ENCODE measurements at places on chromosomes 2 and 18.

DNA sequence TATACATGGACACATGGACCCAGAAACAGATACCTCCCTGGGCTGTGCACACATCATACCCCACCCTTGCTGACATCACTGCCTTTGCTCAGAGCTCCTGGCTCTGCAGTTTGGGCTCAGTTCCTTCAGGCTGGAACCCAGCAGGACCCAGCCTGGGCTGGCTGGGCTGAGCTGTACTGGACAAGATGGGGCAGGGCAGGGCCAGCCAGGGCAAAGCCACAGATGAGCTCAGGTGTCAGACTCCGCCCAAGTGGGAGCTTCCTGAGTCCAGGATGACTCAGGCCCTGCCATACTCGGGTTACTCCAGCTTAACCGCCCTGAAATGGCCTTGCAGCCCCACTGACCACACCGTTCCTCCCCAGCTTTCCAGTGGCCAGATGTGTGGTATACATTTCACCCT, 284.9 kb downstream of the OSR1 start:
- no peak for DNase-seq

GRCh38 chr2:98565941-98566340, 42.4 kb downstream of the COA5 start:
- DNase-seq = no peak

- no peak for DNase-seq
Measured at GRCh38 chr18:23207191-23207955, 72.1 kb downstream of the CABLES1 start.

DNA sequence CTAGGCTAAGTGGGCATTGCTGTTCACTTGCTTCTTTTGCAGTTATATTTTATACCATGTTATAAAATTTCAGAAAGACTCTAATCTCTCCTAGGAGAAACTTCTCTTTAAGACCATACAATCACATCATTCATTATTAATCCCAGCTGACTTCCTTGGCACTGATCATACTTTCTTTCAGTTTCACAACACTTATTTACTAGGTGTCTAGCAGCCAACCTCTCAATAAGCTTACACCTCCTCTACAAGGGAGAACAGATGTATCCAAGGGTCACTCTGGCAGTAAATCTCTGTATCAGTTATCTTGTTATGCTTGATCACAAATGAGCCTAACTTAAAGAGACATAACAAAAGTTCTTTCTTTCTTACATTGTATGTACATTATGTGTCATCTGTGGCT, 69.8 kb upstream of the EPB41L5 start:
- DNase-seq = no peak

DNA sequence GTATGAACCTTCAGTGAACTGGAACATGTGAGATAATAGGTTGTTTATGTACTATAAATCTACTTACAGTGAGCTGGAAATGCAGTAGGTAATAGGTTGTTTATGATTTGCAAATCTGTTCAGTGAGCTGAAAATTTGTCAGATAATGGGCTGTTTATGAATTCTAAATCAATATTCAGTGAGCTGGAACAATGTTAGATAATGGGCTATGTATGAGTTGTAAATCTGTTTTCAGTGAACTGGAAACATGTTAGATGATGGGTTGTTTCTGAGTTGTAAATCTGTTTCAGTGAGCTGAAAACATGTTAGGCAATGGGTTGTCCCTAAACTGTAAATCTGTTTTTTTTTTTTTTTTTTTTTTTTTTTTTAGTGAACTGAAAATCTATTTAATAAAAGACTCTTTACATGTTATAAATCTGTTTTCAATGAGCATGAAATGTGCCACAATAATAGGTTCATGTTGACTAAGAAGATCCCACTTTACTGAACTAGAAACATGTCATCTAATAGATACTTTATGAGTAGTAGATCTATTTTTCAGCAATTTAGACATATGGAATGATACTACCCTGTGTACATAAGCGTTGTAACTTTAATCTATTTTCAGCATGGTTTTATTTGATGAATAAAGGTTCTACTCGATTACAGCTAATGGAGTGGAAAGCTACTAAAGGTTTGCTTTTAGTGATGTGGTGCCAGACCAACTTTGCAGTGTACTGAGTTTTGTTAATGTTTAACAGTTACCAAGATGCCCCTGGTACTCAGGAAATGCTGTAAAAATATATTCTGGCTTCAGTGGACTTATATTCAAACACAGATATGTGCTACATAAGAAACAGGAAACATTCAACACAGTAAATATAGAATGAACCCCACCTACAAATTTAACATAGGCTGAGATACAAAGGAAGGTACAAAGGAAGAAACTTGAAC, 1471.8 kb downstream of the LRP1B start:
- no peak for DNase-seq

DNA sequence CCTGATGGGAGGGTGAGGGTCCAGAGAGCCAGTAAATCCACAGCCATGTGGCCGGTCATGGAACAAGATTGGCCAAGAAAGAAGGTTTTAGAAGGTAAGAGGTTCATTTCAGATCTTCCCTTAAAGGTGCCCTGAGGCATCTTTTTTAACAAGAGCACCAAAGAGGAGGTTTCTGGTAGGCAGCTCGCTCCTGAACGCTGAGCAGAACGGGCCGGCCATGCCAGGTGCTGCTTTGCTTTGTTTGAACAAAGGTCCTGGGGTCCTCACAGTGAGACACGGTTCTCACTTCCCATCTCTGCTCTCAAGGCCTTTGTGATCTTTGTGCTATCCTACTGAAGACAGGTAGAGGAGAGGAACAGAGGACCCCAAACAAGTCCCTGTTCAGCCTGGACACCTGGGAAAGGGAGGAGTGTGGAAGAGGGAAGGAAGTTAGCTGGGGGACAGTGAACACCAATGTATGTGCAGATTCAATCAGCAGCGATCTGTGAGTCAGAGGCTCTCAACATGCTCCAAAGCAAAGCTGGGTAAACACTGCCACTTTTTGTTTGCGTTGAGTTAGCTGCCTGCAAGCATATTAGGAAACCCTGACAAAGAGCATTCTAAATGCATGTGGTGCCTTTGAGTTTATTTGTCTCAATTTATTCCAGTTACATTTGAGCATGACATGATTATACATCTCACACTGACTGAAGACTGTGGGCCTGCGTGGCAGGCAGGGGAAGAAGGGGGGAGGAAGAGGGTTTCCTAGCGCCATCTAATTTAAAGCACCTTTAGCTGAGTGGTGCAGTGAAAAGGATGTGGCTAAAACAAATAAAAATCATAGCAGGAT, 102.4 kb downstream of the ASB1 start:
- peak; percentile 37 for DNase-seq

DNA sequence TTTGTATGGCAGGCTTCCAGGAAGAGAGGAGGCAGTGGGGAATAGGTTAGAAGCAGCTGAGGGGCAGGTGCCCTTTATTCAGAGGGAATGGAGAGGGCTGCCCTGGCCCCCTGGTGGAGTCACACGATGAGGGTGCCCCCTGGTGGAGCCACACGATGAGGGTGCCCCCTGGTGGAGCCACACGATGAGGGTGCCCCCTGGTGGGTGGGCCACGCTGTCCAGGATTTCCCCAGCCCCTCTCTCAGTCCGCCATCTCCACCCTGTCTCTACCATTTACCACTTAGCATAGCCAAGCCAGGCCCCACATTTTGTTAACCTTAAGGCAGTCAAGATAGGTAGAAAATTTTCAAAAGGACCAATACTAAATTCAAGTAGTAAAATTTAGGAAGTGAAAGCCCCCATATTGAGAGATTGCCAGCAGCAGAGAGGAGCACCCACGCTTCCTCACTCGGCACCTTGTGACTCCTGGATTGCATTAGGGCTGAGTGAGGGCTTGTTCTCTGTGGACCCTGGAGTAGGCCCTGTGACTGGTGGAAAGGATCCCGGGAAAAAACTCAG, 10.4 kb upstream of the FAM228A start:
- peak; percentile 83 for DNase-seq

GRCh38 chr2:147076634-147077033, 768.2 kb upstream of the ACVR2A start:
- DNase-seq = no peak

DNA sequence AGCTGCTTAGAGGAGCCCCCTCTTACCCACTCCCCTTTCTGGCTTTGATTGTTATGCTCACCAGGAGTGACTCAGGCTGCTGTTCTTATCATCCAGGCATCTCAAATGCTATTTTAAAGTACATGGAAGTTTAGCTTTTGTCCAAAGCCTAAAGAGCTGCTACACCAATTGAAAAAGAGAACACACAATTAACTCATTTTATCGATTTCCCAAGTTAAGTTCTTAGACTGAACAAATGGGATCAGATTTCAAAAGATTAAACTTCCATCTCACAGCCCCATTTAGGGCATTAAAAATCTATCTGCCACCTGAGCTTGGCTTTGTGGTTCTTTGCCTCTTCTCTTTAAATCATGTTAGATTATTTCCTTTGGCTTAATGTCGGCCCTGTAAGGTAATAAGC, 81.2 kb downstream of the MYO5B start:
- DNase-seq = no peak

DNA sequence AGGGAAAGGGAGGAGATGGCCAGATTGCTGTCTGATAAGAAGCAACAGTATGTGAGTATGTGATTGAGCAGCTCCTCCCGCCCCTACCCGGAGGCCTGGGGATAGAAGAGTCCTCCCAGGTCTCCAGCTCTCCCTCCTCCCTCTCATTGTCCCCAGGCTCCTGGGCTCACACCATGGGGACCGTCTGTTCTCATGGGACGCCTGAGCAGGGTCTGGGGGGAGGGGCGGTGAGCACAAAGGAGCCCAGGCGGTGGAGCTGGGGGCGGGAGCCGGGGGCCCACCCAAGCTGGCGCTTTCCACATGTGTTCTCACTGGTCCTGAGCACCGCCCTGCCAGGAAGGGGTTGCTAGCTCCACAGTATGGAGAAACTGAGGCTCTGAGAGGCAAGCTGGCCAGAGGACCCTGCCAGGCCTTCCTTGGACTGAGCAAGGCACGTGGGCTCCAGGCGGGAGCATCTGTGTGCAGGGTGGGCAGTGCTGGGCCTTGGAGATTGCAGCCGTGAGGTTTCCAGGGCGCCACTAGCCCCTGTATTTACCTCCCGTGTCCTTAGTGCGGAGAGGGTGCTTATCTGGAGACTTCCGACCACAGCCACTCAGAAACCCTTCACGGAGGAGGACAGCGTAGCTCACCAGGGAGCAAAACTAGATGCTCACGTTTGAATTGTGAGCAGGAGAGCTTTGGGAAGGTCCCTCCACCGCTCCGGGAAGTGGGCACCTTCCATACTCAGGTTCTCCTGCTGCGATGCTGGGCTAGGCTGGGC, 37.4 kb downstream of the PDIA6 start:
- no peak for DNase-seq

DNA sequence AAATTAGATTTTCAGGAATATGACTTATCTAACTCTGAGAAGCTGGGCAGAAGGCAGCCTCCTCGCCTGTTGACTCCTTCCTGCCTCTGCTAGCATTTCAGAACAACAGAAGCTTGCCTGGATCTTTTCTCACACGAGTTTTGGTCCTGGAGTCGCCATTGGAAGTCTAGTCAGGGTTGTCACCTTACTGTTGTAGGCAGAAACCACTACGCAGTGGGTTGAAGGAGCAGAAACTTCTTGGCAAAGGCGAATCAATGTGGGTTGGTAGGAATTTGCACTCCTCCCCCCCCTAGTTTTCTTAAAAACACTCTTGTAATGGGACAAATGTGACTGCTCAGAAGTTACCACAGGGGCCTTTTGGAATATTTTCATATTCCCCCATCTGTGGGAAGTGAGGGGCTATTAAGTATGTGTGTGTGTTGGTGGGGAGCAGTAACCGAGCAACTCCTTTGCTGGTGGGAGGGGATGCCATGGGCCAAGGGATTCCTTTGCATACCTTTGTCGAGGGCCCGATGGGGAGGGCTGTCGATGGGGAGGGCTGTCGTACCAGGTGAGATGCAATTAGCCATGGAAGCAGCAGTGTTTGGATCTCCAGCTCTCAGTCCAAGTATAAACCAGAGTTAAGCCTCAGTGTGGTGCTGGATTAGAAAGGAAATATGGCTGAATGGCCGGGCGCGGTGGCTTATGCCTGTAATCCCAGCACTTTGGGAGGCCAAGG, 117.4 kb downstream of the FMNL2 start:
- DNase-seq = no peak

DNA sequence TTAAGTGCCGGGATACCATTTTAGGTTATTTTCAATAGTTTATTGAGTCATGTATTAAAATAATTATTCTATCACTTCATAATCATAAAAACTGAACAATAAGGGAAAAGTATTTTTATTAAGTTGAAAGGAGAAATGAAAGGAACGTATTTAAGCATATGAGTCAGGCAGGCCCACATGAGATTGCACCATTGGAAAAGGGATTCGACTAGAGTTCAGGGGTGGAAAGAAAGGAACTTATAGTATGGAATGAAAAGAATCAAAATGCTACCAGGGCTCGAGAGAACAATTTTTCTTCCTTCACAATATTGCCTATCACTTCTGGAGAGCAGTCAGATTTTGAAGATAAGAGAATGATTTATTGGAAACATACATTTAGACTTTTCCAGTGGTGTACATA, 516.5 kb upstream of the NETO1 start:
- DNase-seq = no peak

GRCh38 chr2:196965651-196966050, 39.1 kb upstream of the PGAP1 start:
- no peak for DNase-seq

GRCh38 chr2:150978053-150978452, 283.6 kb downstream of the RBM43 start:
- no peak for DNase-seq

DNA sequence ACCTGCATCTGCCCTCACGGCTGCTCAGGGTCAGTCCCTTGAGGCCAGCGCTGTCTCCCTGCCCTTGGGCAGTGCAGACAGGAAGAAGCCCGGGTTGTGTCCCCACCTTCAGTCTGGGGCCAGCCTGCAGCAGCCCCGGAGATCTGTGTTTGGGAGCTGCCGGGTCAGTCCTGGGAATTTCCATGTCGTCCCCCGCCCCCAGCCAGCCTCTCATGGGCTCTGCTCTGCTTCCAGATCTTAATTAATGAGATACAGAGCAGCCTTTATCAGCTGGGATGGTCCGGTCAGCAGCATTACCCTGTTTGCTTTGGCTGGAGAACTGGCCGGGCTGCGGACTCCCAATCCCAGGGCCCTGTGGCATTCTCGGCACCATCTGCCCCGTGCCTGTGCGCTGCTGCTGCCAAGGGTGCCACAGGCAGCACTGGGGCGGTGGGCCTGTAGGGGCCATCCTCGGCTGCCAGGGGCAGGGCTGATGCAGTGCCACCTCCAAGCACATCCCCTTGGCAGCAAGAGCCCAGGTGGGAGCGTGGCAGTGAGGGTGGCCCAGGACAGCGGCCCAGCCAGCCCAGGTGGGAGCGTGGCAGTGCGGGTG, 2.4 kb downstream of the BOK start:
- DNase-seq = no peak

DNA sequence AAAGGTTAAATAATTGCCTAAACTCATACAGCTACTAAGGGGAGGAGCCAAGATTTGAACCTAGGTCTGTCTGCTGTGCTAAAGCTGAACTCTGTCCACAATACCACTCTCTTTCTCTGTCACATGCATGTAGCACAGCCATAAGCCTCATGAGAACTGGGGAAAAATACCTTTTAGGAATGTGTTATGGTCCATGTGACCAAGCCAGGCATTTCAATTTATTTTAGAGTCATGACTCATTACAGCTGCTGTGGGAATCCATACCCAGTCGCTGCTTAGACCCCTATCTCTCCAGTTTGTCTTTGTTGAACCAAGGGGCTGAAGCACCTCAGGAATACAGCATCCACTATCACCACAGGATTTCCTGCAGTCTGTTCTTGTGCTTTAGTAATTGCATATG, 200.0 kb upstream of the SIX3 start:
- no peak for DNase-seq

GRCh38 chr2:57542081-57542480, 504.5 kb upstream of the VRK2 start:
- DNase-seq = no peak

GRCh38 chr2:71453404-71454220, at the start of gene DYSF:
Gene DYSF, plus strand, starts transcription at chr2:71453561.
- no peak for DNase-seq
